MM.1S (cell line): ENCODE measurements at places on chromosomes 5 and 9.
A peak's percentile ranks its signal among the peaks of the same experiment; 100 is the strongest.

DNA sequence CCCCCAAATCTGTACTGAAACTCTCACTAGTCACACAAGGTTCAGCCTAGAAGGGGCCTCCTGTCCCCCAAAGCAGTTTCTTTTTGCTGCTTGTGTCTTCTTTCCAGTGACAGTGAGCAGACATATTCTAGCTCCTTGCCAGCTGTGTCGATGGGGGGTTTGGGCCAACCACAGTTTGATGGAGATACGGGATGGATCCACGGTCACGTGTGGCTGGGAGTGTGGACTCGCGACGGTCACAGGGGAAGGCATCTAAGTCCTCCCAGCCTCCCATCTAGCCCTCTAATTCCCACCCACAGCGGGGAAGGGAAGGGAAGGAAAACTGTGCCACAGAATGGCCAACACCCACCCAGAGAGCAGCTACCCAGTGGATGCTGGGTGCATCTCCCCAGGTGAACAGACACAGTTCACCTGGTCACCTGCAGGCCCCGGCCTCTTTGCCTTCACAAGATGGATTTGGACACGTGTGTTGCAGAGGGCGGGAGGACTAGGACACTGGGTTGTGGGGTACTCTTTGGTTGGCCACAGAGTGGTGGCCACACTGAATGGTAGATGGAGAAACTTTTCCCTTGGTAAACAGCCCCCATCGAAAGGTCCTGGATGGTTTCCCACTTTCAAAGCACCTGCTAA is 54.4 kb downstream of the CRB2 start:
- DNase-seq = no peak

DNA sequence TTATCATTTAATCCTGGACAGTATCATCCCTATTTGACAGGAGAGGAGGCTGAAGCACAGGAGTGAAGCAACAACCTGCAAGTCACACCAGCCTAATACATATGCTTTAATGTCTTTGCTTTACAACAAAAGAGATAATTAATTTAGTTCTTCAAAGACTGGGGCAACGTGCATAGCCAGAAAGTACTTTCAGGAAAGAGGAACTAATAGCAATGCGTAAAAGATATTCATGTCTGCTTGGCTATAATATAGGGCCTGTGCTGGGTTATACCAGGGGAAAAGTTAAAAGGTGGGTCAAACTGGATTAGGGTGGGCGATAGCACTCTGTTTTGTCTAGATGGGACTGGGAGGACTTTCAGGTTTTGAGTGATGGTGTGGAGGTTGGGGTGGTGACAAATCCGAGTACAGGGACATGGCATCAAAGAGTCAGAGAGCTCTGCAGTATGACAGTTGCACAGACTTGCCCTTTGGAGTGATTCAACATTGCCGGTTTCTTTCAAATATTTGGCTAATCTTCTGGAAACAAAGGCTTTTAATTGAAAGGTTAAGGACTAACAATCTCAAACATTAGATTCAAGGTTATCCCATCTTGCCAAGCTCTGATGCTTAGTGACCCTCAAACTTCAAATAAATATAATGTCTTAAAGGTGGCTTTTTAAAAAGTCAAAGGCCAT is 11.9 kb downstream of the DAB2 start:
- no peak for DNase-seq

DNA sequence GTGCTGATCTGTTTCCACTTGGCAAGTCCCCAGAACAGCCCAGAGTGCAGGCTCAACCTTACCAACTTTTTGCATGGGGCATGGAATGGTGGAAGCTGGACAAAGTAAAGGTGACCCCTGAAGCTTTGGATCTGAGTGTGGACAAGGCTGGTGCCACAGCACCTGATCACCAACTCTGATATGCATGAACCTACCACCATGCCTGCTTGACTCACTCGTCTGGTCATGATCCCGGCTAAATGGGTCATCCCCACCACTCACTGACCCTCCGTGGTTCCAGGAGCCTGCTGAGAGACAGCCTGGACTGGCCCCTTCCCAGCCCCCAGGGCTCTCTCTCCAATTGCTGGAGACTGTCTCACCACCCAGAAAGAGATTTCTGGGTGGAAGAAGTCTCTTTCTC is 14.4 kb upstream of the SLC22A4 start:
- no peak for DNase-seq

GRCh38 chr9:128276574-128277270 is 646 bp downstream of the SWI5 start:
- DNase-seq = no peak

GRCh38 chr9:126588491-126589168 is 25.1 kb upstream of the LMX1B start:
- DNase-seq = no peak

- DNase-seq = no peak
Observed at GRCh38 chr9:35909274-35909673, at the start of gene SPAAR. TSS of gene SPAAR (plus strand) at chr9:35909490. CDS start at chr9:35910464, 974 bp downstream.

DNA sequence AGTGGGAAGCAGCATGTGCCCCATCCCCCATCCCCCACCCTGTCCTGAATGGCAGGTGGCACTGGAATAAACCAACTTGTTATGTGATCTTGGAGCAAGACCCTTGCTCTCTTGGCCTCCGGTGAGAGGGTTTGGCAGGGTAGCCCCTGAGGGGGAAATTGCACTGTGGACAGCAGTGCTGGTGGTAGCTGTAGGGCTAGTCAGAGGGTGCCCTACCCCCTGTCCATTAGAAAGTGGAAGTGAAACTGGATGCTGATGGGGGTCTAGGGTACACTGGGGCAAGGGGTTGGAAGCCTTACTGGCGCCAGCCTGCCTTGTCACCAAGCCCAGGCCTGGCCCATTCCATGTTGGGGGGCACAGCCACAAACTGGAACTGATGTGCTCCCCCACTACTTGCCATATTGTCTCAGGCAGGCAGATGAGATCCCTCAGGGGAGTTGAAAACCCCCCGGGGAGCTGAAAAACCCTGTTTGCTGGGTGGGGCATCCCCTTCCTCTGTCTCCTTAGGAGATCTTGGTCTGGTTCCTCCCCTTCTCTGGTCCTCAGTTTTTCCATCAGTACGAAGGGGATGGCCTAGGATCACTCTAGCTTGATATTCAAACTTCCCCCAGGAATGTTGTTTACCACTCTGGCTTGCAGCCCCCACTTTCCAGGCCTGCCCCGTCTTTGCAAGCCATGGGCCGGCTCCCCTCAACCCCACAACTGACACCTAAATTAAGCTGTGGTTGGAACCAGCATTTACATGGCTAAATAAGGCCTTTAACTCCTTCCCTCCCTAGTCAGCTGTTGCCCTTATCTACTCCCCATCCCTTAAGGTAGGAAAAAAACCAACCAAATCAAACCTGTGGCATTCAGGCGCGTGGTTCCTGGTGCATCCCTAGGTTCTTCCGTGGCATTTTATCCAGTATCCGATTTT is 14.4 kb upstream of the SYNPO start:
- DNase-seq = no peak

GRCh38 chr5:23208959-23209431 is 298.4 kb upstream of the PRDM9 start:
- DNase-seq = peak; percentile 74

GRCh38 chr5:66814146-66814991 is 218.2 kb downstream of the MAST4 start:
- peak; percentile 61 for DNase-seq

DNA sequence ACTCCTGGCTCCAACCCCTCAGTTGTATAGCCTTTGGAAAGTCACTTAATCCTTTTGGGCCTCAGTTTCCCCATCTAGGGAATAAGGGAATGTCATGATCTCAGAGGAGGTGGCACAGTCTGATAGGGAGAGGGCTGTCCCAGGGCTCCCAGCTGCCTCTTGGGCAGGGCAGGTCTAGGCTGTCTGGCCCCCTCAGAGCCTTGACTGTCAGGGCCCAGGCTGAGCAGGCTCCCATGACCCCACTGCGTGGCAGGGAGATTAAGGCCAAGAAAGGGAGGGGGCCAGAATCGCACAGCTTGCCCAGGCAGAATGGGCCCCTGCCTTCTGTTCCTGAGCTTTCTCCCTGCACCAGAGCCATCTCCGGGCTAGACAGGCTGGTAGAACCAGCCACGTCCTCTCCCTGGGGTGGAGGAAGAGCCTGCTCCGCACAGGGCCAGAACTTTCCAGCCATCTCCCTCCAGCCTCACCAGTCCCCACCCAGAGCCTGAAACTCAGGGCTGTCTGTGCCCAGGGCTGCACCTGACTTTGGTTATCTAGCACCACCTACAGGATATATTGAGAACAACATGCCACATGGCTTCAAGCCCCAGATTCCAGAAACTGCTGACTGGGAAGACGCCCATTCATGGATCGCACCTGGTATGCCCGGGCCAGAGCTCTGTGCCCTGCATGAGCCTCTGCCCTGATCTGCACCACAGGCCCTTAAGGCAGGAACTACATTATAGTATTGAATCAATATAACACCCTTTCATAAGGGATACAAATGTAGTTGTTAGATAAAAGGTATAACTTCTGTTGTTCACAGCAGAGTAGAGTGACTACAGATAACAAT is 32.1 kb downstream of the NAIF1 start:
- peak; percentile 84 for DNase-seq

- no peak for DNase-seq
Observed at GRCh38 chr5:74406844-74407243, 233.7 kb downstream of the ENC1 start.

DNA sequence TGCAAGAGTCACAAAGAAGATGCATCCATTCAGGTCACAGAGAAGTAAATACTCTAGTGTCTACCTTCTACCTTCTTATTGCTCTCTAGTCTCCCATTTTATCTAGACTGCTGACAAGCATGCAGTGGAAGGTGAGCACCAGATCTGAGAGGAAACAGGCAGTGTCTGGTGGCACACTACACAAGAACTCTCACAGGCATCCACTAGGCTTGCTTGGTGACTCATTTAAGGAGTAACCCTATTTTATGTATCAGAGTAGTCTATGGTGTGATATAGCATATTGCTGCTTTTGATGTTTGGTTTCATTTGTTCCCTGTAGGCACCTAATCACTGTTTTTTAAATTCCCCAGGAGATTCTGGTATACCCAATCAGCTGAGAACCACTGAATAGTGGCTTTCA is 1.6 kb upstream of the THBS4 start:
- no peak for DNase-seq
